GM06990 (cell line): ENCODE measurements at places on chromosomes 3 and 15.

GRCh38 chr15:38217191-38217595 lies 35.4 kb upstream of the SPRED1 start:
- no peak for DNase-seq

DNA sequence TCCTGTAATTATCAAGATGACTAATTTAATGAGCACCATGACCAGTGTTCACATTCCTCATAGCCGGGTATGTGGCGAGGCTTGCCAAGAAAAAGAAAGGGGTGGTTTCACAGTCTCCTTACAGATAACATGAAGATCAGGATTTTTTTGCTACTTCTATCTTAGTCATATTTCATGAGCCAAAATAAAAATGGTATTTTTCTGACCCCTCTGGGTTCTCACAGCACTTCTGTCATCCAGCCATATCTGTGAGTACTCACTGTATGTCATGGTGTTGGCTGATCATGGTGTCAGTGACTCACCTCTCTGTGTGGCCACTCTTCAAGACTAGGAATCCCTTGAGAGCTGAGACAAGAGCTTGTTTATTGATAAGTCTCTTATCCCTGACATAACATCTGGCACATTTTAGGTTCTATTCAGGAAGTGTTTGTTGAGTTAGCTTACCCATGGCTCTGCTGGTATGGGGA lies 130.5 kb upstream of the LMCD1 start:
- no peak for DNase-seq

DNA sequence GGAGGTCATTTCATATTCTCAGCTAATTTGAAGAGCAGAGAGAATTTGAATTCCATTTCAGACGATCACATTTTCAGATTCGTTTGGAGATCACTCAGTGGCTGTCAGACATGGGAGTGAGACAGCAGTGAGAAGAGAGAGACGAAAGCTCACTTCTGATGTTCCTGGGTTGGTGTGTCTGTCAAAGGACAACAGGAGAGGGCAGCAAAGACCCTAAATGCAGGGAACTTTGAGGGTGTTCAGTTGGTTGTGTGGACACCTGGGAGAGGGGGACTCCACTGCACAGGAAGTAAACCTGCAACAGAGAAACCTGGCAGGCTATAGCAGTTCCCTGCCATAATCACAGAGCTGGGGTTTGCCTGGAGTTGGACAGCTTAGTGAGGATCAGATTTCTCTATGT lies 675.1 kb downstream of the SQOR start:
- no peak for DNase-seq

- no peak for DNase-seq
Observed at GRCh38 chr3:108315767-108316301, 19.5 kb downstream of the HHLA2 start.

- no peak for DNase-seq
Observed at GRCh38 chr3:42691816-42692666, 6.7 kb downstream of the KLHL40 start.

DNA sequence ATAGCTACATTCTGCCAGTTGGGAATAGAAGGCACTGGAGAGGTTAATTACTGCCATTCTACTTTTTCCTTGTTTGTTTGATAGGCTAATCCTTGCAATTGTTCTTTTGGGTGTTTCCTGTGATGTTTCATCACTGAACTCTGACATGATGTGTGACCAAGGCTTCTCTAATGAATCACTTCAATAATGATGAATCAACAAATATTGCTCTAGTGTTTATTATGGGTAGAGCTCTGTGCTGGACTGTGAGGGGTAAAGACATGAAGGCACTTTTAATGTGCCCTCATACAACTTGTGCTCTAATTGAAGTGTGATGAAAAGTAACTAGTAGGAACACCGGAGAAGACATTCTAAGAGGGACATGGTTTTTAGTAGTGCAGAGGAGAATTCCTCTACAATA lies 233.6 kb downstream of the WDR72 start:
- no peak for DNase-seq

GRCh38 chr15:55247766-55248427 lies 41.7 kb downstream of the RAB27A start:
- no peak for DNase-seq
